Endothelial cell of coronary artery (primary cell): ENCODE measurements at places on chromosomes 12 and 14. TPM values are rescaled to one million over a fixed set of nuclear protein-coding genes. Genes with fewer than 3 reads are reported as not detected.

The CTSG gene
- total RNA-seq: not detected in 2 replicates

The LRP1 gene
- 4.1 and 46.5 TPM in 2 replicates for total RNA-seq

The GSC gene
- total RNA-seq: 0.09 TPM in 1 of 2 replicates, not detected in the other

The ANO2 gene
- total RNA-seq: 33.1 and 41.0 TPM in 2 replicates

The SYT1 gene
- total RNA-seq: 1.7 TPM in 2 replicates

The PSMC1 gene
- total RNA-seq: 175 and 224 TPM in 2 replicates

The SMCO2 gene
- total RNA-seq: 0.36 and 0.75 TPM in 2 replicates

The RNU4-1 gene
- 118 and 465 TPM in 2 replicates for total RNA-seq

The HOXC6 gene
- 0.66 TPM in 1 of 2 replicates, not detected in the other for total RNA-seq

The LRFN5 gene
- under 0.01 and 0.47 TPM in 2 replicates for total RNA-seq

The TMPRSS12 gene
- total RNA-seq: not detected in 2 replicates

The PAX9 gene
- not detected in 2 replicates for total RNA-seq

The SNRNP35 gene
- total RNA-seq: 11.8 and 14.5 TPM in 2 replicates

The CCND2 gene
- 28.2 and 29.9 TPM in 2 replicates for total RNA-seq

The TAS2R7 gene
- 0.09 TPM in 1 of 2 replicates, not detected in the other for total RNA-seq

The VRK1 gene
- 31.6 and 44.4 TPM in 2 replicates for total RNA-seq

The RD3L gene
- total RNA-seq: not detected in 2 replicates

The APOF gene
- not detected in 2 replicates for total RNA-seq

The DPPA3 gene
- not detected in 2 replicates for total RNA-seq

The CCDC175 gene
- total RNA-seq: not detected in 2 replicates

The FSCB gene
- total RNA-seq: not detected in 2 replicates

The SDR39U1 gene
- 7.9 and 9.3 TPM in 2 replicates for total RNA-seq
